ENCODE measurements at places on chromosomes 5 and 9.

GRCh38 chr5:173672891-173673290 lies 56.4 kb upstream of the BOD1 start:
- DNase-seq: no peak

GRCh38 chr5:62306323-62306895 lies 403 bp downstream of the KIF2A start:
- DNase-seq: no peak

GRCh38 chr9:113581865-113582697 lies 118.6 kb downstream of the RGS3 start:
- DNase-seq: peak; percentile 65

DNA sequence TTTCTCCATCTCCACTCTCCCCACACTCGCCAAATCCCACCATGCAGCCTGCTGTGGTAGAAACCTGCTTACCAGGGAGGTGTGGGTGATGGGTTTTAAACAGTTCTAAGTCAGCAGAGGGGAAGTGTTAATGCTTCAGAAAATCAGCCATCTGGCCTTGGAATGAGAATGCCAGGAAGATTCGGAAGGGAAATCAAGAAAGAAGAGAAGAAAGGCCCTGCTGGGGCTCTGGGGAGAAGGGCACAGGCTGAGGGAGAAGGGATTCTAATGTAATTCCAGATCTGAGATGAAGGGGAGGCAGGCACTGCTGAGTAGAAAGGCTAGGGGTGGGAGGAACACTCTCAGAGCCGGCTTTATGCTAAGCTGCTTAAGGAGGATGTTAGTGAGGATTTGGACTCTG lies 434.7 kb upstream of the DMAC1 start:
- no peak for DNase-seq

- DNase-seq: no peak
Measured at GRCh38 chr5:135129307-135129706, 95.3 kb upstream of the PITX1 start.

- no peak for DNase-seq
Measured at GRCh38 chr9:118533101-118533500, 828.9 kb downstream of the TLR4 start.
